ENCODE measurements at places on chromosomes 1 and 21.

DNA sequence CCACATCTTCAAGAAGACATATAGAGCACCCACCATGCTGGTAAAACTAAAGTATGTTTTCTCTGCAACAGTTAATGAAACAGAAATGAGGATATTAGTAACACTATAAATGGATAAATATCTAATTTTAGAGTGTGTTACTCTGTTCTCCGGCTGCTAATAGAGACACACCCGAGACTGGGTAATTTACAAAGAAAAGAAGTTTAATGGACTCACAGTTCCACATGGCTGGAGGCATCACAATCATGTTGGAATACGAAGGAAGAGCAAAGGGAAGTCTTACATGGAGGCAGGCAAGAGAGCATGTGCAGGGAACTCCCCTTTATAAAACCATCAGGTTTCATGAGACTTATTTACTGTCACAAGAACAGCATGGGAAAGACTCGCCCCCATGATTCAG, 287.2 kb downstream of the SRGAP2C start:
- no peak for DNase-seq

DNA sequence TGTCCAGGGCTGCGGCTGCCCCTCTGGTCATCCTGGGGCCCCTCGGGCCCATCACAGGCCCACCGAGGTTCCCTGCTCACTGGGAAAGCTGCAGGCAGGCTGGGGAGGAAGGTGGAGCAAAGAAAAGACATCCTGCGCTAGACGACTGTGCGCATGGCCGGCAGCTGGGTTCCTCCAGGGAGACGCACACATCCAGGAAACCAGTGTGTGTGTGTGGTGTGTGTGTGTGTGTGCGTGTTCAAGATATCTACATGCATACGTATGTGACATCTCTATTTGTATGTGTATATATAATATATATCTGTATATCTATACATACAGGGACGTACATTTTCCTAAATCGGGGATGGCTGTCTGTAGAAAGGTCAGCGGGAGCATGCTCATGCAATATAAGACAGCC, 63.7 kb downstream of the ACOT7 start:
- DNase-seq = no peak

GRCh38 chr1:226602186-226603021, 53.8 kb downstream of the STUM start:
- DNase-seq = no peak

DNA sequence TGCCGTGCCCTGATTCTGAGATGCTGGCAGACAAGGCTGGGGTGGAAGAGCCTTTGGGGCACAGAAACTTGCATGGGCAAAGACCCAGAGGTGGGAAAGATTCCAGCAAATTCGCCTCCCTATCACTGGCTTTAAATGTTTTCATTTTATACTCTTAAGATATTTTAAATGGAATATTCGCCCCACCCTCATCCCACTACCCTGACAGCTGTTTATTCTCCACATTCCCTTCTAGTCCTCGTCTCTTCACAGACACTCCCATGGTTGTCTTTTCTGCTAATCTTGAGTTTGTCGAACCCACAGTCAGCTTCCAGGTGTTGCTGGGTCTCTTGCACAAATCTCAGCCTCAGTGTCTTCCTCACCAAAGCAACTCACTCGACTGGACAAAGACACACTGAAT, 245.0 kb downstream of the KAZN start:
- no peak for DNase-seq

DNA sequence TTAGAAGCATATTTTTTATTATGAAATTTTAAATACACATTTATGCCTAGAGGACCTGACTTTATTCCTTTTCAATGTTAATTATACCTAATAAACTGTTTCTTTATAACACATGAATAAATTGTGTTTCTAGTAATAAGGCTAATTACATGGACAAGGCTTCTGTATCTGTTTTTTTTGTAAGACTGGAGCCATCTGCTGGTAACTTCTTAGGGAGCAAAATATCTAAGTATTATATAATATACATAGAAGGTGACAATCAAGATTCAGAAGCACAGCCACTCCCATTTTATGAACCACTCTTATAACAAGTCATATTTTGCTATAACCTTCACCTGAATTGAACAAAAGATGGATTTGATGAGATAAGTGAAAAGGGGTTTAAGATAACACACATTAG, 84.2 kb downstream of the LBR start:
- DNase-seq = no peak

GRCh38 chr1:69700770-69701169, 133.0 kb downstream of the LRRC7 start:
- DNase-seq = no peak

- DNase-seq = no peak
Observed at GRCh38 chr1:180433873-180434272, 68.5 kb downstream of the ACBD6 start.

DNA sequence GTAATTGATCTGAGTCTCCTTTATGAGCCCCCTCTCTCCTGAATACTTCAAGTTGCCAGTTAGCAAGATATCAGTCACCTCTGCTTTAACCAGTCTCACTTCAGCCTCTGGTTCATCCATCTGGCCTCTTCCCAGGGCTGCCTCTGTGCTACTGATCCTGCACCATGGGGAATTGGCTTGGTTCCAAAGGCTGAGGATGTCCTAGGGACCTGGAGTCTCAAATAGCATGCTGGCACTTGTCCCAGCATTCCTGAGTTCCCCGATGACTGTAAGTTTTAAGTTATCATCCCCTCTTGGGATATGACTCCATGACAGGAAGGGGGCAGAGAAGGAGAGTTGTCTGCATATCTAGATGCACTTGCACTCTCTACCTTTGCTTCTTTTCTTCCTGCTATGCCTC, 252.0 kb downstream of the PTBP2 start:
- DNase-seq = no peak

All from T-helper 2 cell treated with Interferon-gamma antibody and Interleukin-4, amounts not matched to agents 5 μg/mL and 100 μg/mL, for 36 hours (primary cell).